ENCODE measurements at places on chromosomes 4 and X.

- DNase-seq = peak; percentile 29
Observed at GRCh38 chr4:186724864-186725468, 1.3 kb upstream of the FAT1 start.

GRCh38 chr4:88952081-88952480 lies 104.9 kb downstream of the FAM13A start:
- DNase-seq = no peak

GRCh38 chrX:41475591-41476241 lies 28.6 kb downstream of the NYX start:
- no peak for DNase-seq

GRCh38 chr4:118173956-118174725 lies 139.9 kb downstream of the NDST3 start:
- no peak for DNase-seq

GRCh38 chr4:40194602-40195161 lies 2.1 kb upstream of the RHOH start:
- no peak for DNase-seq

DNA sequence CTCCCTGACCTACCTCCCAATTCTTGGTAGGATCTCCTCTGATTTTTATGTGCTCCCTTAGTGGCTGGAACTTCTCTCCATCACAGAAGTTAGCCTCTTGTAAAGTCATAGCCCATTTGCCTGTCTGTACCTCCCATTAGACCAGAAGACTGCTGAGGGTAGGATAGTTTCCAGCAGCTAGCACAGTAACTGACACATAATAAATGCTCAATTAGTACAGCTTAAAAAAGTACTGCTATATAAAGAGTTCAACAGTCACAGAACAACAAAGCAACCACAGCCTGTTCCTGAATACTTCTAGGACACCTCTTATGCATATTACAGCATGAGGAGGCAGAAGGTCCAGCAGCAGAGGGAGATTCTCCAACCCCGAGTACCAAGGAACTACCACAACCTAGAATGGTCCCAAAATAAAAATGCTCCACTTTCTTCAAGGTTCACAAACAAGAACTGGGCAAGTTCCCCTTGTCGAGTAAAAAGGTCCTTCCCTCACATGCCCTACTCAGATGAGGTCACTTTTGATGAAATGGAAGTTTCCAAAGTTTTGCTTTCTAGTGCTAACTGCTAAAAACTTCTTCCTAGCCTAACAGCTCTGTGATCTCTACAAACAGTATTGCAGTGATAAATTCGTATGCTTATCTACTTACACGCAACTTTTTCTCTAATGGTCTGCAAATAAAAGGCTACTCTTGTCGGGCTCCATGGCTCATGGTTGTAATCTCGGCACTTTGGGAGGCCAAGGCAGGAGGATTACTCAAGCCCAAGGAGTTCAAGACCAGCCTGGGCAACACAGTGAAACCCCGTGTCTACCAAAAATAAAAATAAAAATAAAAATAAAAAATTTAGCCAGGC lies 12.8 kb downstream of the MECP2 start:
- DNase-seq = no peak

GRCh38 chr4:180512801-180513475 lies 1730.3 kb upstream of the TENM3 start:
- no peak for DNase-seq

- DNase-seq = no peak
Observed at GRCh38 chr4:106854569-106855351, 181.4 kb downstream of the DKK2 start.

DNA sequence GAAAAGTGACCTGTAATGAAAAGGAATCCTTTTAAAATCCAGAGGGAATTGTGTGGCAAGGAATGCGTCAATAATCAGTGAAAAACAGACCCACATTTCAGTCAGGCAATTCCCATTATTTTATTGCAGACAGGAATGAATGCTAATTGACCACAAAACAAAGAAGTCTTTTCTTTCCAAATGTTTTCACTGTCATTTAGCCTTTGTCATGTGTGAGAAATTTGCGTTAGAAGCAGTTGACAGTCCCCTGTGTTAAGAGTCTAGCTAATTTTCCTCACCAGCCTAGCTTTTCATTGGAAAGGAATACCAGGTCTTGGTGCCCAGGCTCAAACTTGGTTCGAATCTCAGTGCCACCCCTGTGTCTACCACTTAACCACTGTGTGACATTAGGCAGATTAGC lies 83.4 kb downstream of the KIT start:
- no peak for DNase-seq

GRCh38 chr4:169058312-169058711 lies 48.3 kb upstream of the CBR4 start:
- no peak for DNase-seq

- no peak for DNase-seq
Observed at GRCh38 chrX:118764122-118764521, 36.7 kb downstream of the IL13RA1 start.

DNA sequence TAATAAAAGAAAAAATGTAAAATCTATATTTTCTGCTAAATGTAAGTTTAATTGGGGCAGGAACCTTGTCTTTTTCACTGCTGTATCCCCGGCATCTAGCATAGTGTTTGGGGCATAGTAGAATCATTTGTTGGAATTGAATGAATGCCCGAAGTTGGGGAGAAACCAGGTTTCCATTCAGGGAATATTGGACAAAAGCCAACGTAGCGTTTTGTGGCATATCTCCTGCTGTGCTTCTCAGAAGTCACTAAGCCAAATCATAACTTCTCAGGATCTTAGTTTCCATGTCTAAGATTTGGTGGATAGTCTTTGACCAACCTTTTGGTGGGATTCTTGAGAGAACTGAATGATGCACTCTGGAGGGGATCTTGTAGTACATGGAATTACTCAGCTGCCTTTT lies 42.0 kb upstream of the PGRMC2 start:
- DNase-seq = no peak

DNA sequence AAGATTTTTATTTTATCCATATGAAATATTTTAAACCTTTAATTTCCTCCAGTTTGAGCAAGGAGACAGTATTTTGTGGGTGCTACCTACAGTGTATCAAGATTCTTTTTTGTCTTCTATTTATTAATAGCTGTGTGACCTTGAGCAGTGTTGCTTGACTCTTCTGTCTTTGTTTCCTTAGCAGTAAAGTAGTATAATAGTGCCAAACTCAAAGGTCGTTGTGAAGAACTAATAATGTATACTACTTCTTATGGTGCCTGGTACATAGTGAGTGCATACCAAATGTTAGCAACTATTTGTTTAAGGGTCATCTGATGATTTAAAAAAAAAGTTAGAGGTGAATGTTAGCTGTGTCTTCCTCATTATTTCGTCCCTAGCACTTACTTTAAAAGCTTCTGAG lies 30.5 kb downstream of the SMARCAD1 start:
- DNase-seq = no peak

DNA sequence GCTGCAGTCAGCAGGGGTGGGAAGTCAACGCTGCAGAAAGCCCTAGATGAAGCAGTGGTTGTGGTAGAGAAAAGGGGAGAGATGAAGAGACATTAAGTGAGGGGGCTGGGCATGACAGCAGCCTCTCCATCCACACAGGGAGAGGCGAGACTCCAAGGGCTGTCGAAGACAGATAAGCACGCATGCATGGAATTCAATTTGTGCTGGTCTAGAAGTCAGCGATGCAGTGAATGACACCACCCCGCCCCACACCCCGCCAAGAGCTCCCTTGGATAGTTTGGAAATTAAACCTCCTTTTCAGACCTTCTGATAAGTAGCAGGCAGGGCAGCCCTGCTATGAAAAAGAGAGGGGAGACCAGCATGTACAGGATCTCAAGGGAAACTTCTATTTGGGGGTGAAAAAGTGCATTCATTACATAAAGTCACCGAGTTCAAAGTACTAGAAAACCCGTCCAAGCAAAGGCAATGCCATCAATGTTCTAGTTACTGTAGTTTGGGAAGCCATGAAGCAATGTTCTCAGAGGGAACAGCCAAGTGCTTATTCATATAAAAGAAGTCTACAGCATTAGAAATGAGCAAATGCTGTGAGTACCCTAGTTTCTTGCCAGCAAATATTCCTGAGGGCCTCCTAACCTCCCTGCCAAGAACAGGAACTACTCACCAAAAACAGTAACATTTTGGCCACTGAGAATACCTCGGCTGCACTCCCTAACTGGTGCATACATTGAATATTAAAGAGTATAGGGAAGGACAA lies 152.3 kb upstream of the ANXA10 start:
- no peak for DNase-seq

GRCh38 chr4:161466316-161466715 lies 697.5 kb downstream of the FSTL5 start:
- DNase-seq = no peak

- DNase-seq = no peak
Observed at GRCh38 chr4:45004326-45004725, 278.0 kb upstream of the GNPDA2 start.

GRCh38 chrX:2483398-2484060 lies 17.2 kb downstream of the DHRSX start:
- no peak for DNase-seq

GRCh38 chr4:189143263-189143952 lies 797.3 kb upstream of the FRG1 start:
- DNase-seq = no peak

GRCh38 chrX:72478853-72479252 lies 93.8 kb downstream of the HDAC8 start:
- no peak for DNase-seq

DNA sequence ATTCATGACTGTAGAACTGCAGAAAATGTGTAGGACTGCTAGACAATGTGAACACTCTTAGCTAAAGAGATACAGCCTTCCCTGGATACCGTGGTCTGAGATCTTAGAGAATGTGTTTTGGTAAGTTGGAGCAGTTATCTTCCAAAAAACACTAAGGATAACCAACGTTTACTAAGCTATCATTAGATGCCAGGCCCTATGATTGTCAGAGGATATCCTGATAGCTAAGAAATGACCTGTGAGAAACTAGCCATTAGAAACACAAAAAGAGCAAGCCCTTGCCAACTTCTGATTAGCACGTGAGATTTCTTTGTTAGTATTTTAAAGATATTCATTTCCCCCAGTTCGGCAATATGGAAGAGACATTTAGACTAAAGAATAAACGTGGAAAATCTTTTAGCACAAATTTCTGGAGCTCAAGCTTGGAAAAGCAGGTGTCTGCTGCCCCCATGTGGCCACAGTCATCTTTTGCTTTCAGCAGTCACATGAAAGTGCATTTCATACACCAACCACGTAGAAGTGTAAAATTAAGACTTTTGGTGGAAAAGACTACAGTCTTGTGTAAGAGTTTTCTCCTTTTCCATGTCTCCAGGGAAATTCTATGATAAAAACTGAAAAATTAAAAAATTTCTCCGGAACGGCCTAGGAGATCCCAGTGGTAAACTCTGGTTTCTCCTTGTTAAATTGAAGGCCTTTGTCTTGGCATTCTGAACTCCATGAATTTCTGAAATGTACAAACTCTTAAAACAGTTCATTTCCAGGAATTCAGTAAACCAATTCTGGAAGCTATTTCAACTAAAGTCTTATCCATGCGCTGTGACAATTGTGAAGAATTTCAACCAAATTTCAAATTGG lies 136.4 kb downstream of the ZNF674 start:
- DNase-seq = peak; percentile 50

DNA sequence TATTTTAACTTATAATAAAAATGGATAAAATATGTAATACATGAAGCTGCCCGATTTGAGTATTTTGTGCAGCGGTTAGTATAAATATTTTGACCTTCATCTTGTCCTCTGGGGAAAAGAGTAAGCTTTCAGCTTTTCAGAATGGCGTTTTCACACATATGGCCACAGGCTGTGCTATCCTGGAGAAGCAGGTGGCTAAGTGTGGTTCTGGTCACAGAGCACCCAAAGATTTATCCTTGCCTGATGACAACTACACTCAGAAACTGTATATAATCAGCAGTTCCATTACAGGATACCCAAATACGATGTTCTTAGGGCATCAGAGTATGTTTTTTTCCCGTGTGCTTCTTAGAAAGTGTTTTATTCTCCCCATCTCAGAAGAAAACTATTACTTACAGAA lies 42.3 kb upstream of the ANK2 start:
- no peak for DNase-seq

GRCh38 chr4:104625706-104626105 lies 131.0 kb upstream of the CXXC4 start:
- DNase-seq = no peak

DNA sequence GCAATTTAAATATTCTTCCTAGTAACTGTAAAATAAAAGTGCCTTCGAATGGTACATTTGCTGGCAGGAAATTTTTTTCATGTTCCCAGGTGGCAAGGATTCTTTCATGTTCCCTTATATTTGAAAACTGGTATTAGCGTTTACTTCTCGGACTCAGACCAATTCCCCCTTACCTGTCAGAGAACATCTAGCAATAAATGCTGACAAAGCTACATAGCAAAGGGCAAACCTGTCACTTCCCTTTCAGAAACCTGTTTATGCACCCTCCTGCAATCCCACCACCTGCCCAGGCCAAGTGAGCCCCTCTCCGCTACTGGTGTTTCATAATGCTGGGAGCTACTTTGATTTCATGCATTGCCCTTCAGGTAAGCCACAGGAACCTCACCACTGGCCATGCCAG lies 98.2 kb downstream of the HPRT1 start:
- no peak for DNase-seq

DNA sequence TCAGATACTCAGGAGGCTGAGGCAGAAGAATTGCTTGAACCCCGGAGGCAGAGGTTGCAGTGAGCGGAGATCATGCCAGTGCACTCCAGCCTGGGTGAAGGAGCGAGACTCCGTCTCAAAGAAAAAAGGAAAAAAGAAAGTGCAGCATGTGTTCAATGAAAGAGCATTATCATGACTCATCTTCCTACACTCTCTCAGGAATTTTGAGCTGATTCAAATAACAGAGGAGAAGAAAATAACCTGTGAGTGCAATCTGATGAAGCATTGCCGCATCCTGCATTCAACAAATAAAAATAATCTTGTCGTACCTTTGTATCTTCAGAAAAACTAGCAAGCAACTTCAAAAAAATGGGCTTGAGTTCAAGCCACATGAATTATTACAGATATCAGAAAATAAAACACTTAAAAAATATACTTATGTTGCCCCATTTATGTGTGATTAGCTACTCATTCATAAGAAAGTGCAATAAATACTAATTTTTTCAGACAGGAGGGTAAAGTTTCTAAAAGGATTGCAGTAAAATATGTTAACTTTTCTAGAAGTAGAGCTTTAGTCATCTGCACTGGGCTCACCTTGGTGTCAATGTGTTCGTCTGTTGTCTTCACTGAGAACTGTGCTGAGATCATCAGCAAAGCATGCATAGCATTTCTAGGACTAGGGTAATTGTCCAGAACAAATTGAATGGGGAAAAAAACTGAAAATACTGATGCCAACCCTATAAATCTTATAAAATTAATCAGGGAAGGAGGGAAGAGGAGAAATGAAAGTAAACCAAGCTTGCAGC lies 90.4 kb upstream of the VCX3B start:
- no peak for DNase-seq

DNA sequence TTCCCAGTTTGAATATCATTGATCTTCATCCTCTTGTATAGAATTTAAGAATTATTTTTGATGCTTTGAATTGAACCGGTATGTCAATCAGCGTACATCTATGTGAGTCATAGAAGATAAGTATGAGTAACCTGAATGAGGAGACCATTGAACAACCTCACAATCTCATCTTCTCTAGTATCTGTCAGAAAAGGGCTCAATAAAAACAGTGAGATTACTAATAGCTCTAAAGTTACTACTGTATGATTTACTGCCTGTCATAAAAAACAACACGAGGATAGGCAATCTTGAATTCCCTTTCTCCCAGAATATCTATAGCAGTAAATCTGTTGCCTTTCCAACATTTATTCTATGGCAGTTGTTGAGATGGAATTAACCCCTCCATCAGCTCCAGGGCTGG lies 36.1 kb downstream of the PHOX2B start:
- DNase-seq = no peak

GRCh38 chrX:26909728-26910127 lies 553.4 kb downstream of the PPP4R3C start:
- no peak for DNase-seq

GRCh38 chr4:119020158-119020557 lies 115.5 kb upstream of the MYOZ2 start:
- no peak for DNase-seq
